ENCODE measurements at places on chromosomes 11 and 22. TPM values are rescaled to one million over a fixed set of nuclear protein-coding genes. Genes with fewer than 3 reads are reported as not detected.

DEFB131B gene
- not detected for total RNA-seq

ANKK1 gene
- not detected for total RNA-seq

CRYBA4 gene
- not detected for total RNA-seq

IL17REL gene
- total RNA-seq, result not detected

C11orf91 gene
- total RNA-seq, result not detected

RFPL1 gene
- not detected for total RNA-seq

GCAT gene
- 40.8 TPM for total RNA-seq

UBQLN3 gene
- not detected for total RNA-seq

MMP13 gene
- total RNA-seq, result not detected

CYP2D6 gene
- not detected for total RNA-seq
